ENCODE measurements at places on chromosomes 2 and 18. TPM values are rescaled to one million over a fixed set of nuclear protein-coding genes. Genes with fewer than 3 reads are reported as not detected.

DNA sequence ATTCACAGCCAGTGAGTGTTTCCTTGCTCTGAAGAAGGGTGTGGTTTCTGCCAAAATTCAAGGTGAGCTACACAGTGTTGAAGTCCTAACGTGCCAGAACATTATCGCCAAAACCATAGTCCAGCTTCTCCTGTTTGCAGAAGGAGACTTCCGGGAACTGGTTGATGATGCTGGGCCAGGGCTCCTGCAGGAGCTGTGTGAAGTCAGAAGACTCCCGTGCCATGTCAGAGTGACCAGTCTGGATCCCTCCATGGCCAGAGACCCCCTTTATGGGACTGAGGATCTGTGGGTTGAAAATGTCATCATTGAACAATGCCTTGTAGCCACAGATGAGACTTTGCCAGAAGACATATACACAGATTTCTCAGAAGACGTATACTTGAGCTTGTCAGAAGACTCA lies 96.0 kb upstream of the RAB12 start:
- no peak overlapping the region for H3K27ac ChIP-seq
- H3K4me1 ChIP-seq: no peaks in the 10 kb centered on the region
- no peak overlapping the region for H3K4me3 ChIP-seq

Gene MGAT4A
- total RNA-seq: 41.1 TPM

DNA sequence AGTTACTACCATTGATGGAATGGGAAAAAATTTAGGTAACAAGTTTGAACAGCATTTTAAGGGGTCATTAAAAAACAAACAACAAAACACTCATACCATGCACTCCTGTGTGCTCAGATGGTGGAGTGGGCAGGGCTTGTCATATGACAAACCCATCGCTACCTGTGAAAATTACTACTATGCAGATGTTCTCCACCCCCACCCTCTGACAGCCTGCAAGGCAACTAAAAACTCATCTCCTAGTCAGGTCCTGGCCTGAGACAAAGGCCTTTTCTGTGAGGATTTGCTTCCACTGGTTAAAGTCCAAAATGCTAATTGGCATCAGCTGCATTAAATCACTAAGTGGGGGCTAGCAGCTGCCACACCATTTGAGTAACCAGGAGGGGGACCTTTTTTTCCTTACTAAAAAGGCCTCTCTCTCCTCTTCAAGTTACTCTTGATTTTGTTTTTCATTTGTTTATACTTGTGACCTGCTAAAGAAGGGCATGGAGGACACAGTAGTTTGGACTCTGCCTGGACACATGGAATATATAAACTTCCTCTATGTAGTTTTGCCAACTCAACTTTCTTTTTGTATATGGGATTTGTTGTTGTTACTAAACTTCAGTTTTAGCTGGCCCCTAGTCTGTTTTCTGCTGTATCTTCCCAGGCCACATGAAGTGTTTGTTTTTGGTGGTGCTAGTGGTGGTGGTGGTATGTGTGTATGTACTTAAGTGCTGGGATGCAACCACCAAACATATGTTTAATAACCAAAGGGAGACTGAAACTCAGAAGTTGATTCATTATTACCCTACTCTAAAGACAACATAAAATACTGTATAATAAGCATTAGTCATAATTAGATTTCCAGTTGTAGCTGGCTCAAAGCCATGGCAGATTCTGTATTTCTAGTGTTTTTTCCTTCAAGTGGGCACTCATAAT lies 121.3 kb downstream of the MAP4K4 start:
- H3K4me1 ChIP-seq: peaks cover 5% of the 10 kb centered on the region
- peak overlapping the region; percentile 48 for H3K27ac ChIP-seq
- no peak for DNase-seq
- H3K4me3 ChIP-seq: no peak overlapping the region

GRCh38 chr2:31347319-31347718 lies 67.2 kb downstream of the XDH start:
- no peak overlapping the region for H3K27ac ChIP-seq
- H3K4me1 ChIP-seq: no peaks in the 10 kb centered on the region
- DNase-seq: no peak
- no peaks in the 10 kb centered on the region for H3K36me3 ChIP-seq
- H3K4me3 ChIP-seq: no peak overlapping the region
- no peaks in the 10 kb centered on the region for H3K27me3 ChIP-seq

Gene IRS1
- total RNA-seq: 48.3 TPM

DNA sequence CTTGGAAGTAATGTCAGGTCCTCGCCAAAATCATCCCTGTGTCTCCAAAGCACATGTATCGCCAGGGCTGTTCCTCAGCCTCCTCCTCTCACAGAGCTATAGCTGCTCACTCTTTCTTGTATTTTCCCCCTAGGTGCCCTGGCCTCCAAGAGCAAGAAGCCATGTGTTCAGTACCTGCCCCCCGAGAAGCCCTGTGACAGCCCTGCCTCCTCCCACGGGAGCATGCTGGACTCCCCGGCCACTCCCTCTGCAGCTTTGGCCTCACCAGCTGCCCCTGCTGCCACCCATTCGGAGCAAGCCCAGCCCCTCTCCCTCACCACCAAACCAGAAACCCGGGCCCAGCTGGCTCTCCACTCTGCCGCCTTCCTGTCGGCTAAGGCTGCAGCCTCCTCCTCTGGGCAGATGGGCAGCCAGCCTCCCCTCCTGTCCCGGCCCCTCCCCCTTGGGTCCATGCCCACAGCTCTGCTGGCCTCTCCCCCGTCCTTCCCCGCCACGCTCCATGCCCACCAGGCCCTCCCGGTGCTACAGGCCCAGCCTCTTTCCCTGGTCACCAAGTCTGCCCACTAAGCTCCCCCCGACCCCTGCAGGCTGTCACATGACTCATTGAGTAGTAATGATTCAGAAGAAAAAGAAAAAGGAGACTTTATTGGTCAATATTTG lies 18.8 kb downstream of the TGOLN2 start:
- no peaks in the 10 kb centered on the region for H3K27me3 ChIP-seq
- peaks cover 6% of the 10 kb centered on the region for H3K36me3 ChIP-seq
- no peaks in the 10 kb centered on the region for H3K4me1 ChIP-seq
- H3K27ac ChIP-seq: peak overlapping the region; percentile 69
- DNase-seq: no peak

Gene SCN3A
- total RNA-seq: 5.3 TPM

Gene CFAP65
- not detected for total RNA-seq

GRCh38 chr2:239869272-239870155 lies 155.6 kb downstream of the NDUFA10 start:
- H3K4me1 ChIP-seq: no peaks in the 10 kb centered on the region
- H3K27ac ChIP-seq: no peak overlapping the region
- peaks cover 3% of the 10 kb centered on the region for H3K27me3 ChIP-seq
- H3K36me3 ChIP-seq: no peaks in the 10 kb centered on the region

Gene ZC3H6
- total RNA-seq: 14.4 TPM

All from breast epithelium (tissue), 4 donors.